ENCODE measurements at places on chromosomes 16 and 17. TPM values are rescaled to one million over a fixed set of nuclear protein-coding genes. Genes with fewer than 3 reads are reported as not detected.

GRCh38 chr17:21193031-21193430 lies 20.9 kb downstream of the TMEM11 start:
- no peaks in the 10 kb centered on the region for H3K4me1 ChIP-seq
- H3K27ac ChIP-seq, result no peak overlapping the region
- DNase-seq, result no peak
- H3K36me3 ChIP-seq, result peaks cover 2% of the 10 kb centered on the region

- H3K27ac ChIP-seq, result no peak overlapping the region
- no peaks in the 10 kb centered on the region for H3K36me3 ChIP-seq
- H3K4me3 ChIP-seq, result no peak overlapping the region
- no peak for DNase-seq
Observed at GRCh38 chr17:73292031-73292531, 19.7 kb downstream of the CDC42EP4 start.

DNA sequence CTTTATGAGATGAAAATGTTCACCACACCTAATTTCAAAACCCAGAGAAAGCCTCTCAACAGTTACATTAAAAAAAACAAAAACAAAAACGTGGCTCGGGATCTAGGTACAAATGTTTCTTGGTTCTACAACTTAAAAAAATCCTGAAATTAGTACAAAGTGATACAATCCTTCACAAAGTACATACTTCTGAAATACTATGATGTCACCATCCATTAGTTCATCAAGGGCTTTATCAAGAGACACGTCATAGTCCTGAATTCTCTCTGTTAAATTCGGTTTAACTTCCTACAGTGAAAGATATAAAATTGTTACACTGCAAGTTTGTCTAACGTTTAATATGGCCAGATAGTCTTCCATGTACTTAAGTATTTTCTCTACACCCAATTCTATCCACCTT lies 18.2 kb downstream of the LITAFD start:
- no peak for DNase-seq
- no peaks in the 10 kb centered on the region for H3K4me1 ChIP-seq
- peaks cover 53% of the 10 kb centered on the region for H3K36me3 ChIP-seq
- no peaks in the 10 kb centered on the region for H3K27me3 ChIP-seq
- no peak overlapping the region for H3K4me3 ChIP-seq

GRCh38 chr17:55897301-55897700 lies 146.4 kb downstream of the PCTP start:
- no peak for DNase-seq
- no peaks in the 10 kb centered on the region for H3K4me1 ChIP-seq
- no peaks in the 10 kb centered on the region for H3K27me3 ChIP-seq

GRCh38 chr16:28130099-28131088 lies 66.9 kb upstream of the GSG1L start:
- H3K36me3 ChIP-seq, result peaks cover 85% of the 10 kb centered on the region
- H3K4me3 ChIP-seq, result no peak overlapping the region
- H3K4me1 ChIP-seq, result no peaks in the 10 kb centered on the region
- no peaks in the 10 kb centered on the region for H3K27me3 ChIP-seq

GRCh38 chr16:49419862-49420261 lies 46.3 kb downstream of the C16orf78 start:
- no peaks in the 10 kb centered on the region for H3K27me3 ChIP-seq
- no peak for DNase-seq
- no peak overlapping the region for H3K4me3 ChIP-seq
- H3K36me3 ChIP-seq, result no peaks in the 10 kb centered on the region
- no peak overlapping the region for H3K27ac ChIP-seq
- no peaks in the 10 kb centered on the region for H3K4me1 ChIP-seq

DNA sequence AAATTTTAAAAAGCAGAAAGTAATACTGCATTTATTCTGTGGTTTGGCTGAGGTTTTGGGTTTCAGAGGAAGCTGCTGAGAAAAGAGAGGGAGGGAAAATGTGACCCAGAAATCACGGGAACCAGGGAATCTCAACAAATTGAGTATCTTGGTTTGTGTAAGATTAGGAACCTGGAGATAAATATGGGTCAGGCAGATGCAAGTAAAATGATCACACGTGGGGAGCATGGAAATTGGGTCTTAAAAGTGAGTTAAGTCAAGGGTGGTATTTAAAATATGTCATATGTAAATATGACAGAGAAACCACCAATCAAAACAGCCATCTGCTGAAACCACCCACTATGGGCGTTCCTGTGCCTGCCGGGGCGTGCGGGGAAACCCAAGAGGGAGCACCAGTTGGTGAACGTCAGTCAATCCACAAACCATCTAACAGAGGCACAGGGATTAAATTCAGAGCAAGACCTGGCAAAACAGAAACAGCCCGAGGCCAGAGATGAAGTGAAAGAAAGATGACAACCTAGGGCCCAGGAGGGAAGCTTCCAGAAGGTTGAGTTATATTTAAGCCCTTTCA lies 33.4 kb downstream of the CDH13 start:
- H3K4me3 ChIP-seq, result 0 out of 2 replicates have a peak overlapping the region, but pooled peaks have one; percentile 12
- H3K36me3 ChIP-seq, result no peaks in the 10 kb centered on the region
- peaks cover 10% of the 10 kb centered on the region for H3K4me1 ChIP-seq
- peak; percentile 66 for DNase-seq
- H3K27me3 ChIP-seq, result no peaks in the 10 kb centered on the region

NDUFAF8 gene
- 81.5 TPM for total RNA-seq

WSCD1 gene
- total RNA-seq, result not detected

GAS2L2 gene
- 0.07 TPM for total RNA-seq

GDPD3 gene
- total RNA-seq, result 2.1 TPM
